ENCODE measurements at places on chromosomes 11 and 22. TPM values are rescaled to one million over a fixed set of nuclear protein-coding genes. Genes with fewer than 3 reads are reported as not detected.

- H3K27me3 ChIP-seq, result no peaks in the 10 kb centered on the region
- H3K36me3 ChIP-seq, result no peaks in the 10 kb centered on the region
- DNase-seq, result peak; percentile 78
- H3K4me1 ChIP-seq, result peaks cover 4% of the 10 kb centered on the region
- H3K27ac ChIP-seq, result peak overlapping the region; percentile 99
- H3K4me3 ChIP-seq, result peak overlapping the region; percentile 82
Measured at GRCh38 chr22:17639247-17639741, 737 bp downstream of the BCL2L13 start.

GRCh38 chr11:81286550-81286949 lies 1447.1 kb downstream of the FAM181B start:
- H3K4me1 ChIP-seq, result no peaks in the 10 kb centered on the region
- H3K27me3 ChIP-seq, result no peaks in the 10 kb centered on the region
- no peak overlapping the region for H3K27ac ChIP-seq

DNA sequence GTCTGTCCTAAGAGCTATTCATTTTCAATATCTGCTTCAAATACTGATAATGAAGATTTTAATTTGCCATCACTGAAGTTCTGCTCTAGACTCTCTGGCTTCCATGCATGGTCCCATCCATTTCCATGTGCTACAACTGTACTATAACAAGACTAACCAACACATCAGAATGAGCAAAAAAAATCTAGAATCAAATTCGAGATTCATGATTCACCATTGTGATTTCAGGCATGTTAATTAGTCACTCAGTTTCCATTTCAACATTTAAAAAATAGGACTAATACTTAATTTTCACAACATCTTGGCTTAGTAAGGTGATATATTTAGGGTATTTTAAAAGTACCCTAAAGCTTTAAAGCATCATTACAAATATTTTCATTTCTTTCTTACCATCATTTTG lies 22.8 kb downstream of the PICALM start:
- DNase-seq, result no peak
- H3K27me3 ChIP-seq, result no peaks in the 10 kb centered on the region
- no peaks in the 10 kb centered on the region for H3K36me3 ChIP-seq
- H3K4me3 ChIP-seq, result no peak overlapping the region
- peaks cover 100% of the 10 kb centered on the region for H3K4me1 ChIP-seq

DNA sequence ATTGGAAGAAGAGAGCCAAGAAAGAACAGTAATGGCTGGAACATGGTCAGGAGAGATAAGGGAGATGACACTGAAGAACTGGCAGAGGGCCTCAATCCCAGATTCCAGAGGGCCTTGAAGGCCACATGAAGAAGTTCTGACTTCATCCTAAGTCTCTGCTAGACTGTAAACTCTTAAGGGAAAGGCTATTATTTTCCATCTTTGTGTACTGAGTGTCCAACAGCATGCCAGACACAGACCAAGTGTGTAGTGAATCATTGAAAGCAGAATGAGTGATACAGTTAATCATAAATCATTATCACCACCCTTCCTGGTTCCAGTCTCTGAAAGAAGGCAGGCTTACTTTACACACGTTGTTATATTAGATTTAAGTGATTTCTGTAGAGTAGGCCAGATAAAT lies 185.3 kb upstream of the C11orf87 start:
- no peak overlapping the region for H3K4me3 ChIP-seq
- no peaks in the 10 kb centered on the region for H3K36me3 ChIP-seq
- H3K27ac ChIP-seq, result no peak overlapping the region
- no peaks in the 10 kb centered on the region for H3K4me1 ChIP-seq

Gene TMEM45B
- 24.3 TPM for total RNA-seq

Gene CCDC116
- 1.1 TPM for total RNA-seq

Gene OR52A1
- not detected for total RNA-seq

GRCh38 chr11:114031967-114032320 lies 27.6 kb upstream of the ZBTB16 start:
- DNase-seq, result no peak
- no peaks in the 10 kb centered on the region for H3K27me3 ChIP-seq
- H3K4me3 ChIP-seq, result no peak overlapping the region
- H3K36me3 ChIP-seq, result no peaks in the 10 kb centered on the region

DNA sequence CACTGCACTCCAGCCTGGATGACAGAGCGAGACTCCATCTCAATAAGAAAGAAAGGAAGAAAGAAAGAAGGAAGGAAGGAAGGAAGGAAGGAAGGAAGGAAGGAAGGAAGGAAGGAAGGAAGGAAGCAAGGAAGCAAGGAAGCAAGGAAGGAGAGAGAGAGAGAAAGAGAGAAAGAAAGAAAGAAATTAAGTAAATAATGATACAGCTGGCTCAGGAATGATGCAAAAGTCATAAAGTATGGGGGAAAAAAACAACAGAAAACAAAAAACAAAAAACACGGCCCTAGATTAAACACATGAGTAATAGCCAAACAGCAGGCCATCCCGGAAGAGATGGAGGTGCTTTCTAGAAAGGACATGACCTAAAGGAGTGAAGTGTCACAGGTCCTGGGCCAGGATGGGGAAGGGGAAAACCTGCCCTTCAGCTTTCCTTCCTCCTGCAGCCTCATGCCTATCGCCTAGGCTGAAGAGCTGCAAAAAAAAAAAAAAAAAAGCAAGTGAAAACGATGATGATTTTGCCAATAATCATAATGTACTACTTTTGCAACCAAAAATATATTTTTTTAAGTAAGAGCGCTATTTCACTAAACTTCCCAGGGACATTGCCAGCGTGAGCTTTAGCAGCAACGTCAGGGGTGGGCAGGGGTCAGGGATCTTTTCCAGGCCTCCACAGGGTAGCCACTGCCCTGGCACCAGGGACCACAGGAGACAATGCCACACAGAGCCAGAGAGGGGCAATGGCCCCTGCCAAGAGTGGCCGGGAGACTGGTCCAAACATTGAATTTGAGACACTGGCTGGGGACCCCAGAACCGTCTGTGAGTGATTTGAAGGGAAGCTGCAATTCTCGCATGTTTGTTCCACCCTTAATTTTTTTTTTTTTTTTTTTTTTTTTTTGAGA lies 28.2 kb upstream of the TMPRSS4 start:
- no peaks in the 10 kb centered on the region for H3K27me3 ChIP-seq
- H3K4me3 ChIP-seq, result no peak overlapping the region
- no peak overlapping the region for H3K27ac ChIP-seq
- H3K4me1 ChIP-seq, result peaks cover 11% of the 10 kb centered on the region
- no peak for DNase-seq
- H3K36me3 ChIP-seq, result no peaks in the 10 kb centered on the region

Gene SLC43A3
- 95.6 TPM for total RNA-seq

DNA sequence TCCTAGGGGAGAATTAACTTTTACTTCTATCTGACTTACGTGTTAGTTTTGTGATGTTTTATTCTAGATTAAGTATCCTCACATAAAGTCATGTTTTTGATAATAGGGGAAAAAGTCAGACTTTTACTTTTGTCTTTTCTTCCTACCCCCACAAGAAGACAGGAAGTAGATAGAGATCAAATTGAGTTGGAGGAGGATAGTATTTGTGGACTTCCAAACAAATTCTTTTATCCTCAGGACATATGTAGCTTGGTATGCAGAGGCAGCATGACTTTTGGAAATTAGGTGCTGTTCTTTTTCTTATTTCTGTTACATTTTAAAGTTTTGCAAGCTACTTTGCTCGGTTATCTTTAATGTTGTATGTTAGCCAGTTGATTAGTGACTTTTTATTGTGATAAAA lies 61.4 kb downstream of the MTMR3 start:
- H3K27me3 ChIP-seq, result no peaks in the 10 kb centered on the region
- DNase-seq, result no peak
- no peak overlapping the region for H3K4me3 ChIP-seq
- H3K4me1 ChIP-seq, result peaks cover 18% of the 10 kb centered on the region
- H3K36me3 ChIP-seq, result no peaks in the 10 kb centered on the region

Gene MIOX
- not detected for total RNA-seq

GRCh38 chr11:9777066-9777465 lies 113.2 kb downstream of the SWAP70 start:
- no peaks in the 10 kb centered on the region for H3K4me1 ChIP-seq
- no peak for DNase-seq
- H3K27me3 ChIP-seq, result no peaks in the 10 kb centered on the region
- no peak overlapping the region for H3K27ac ChIP-seq
- no peak overlapping the region for H3K4me3 ChIP-seq

Gene SHANK3
- total RNA-seq, result 25.1 TPM

Gene OR51E2
- not detected for total RNA-seq

GRCh38 chr11:719214-720016 lies 13.4 kb downstream of the EPS8L2 start:
- H3K4me3 ChIP-seq, result no peak overlapping the region
- no peak overlapping the region for H3K27ac ChIP-seq
- peaks cover 21% of the 10 kb centered on the region for H3K27me3 ChIP-seq

DNA sequence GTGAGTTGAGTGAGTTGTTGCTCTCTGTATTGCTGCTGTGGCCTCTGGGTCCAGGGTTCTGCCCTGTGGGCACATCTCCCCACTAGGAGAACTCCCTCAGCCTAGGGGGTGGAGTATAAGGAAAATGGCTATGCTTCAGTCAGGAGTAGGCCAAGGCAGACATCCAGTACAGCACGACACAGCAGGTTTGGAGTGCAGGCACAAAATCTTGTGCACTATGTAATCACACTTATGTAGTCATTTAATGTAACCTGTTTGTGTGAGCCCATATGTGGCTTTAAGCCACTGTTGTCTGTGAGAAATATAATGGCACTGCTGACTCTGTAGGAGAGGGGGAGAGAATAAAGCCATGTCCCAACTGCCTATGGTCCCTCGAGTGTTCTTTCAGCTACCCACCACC lies 90.1 kb downstream of the CCDC83 start:
- H3K36me3 ChIP-seq, result no peaks in the 10 kb centered on the region
- H3K4me1 ChIP-seq, result peaks cover 13% of the 10 kb centered on the region
- no peaks in the 10 kb centered on the region for H3K27me3 ChIP-seq
- no peak overlapping the region for H3K4me3 ChIP-seq

DNA sequence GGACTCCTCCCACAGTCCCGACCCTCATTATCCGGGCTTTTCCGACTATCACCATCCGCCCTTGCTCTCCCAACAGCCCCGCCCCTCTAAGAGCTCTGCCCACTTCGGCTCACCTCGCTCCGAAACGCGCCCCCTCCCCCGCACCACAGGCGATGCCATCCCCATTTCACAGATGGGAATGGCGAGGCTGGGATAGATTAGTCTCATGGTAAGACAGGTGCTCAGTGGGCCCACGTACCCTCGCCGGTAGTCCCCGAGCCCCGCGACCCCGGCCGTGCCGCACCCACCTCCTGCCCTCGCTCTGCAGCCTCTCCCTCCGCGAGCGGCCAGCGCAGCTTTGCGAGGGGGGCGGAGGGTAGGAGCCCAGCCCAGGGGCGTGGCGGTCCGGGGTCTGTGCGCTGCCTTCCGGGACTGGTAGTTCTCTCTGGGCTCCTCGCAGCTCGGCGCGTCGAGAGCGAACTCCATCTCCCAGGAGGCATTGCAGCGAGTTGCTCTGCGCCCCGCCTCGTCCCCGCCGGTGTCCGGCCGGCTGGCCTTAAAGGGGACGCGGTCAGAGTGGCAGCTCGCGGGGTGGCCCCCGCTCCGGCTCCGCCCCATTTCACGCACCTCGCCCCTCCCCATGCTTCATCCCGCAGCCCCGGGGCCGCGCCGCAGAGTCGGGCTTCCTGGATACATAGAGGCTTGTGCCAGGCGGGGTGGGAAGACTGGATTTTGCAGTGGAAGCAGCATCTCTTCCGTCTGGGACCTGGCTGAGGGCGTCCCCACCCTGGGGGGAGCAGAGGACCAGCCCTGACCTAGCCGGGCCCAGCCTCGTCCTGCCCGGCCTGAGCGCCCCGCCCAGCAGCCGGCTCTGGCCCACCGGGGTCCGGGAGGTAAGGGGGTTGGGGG lies at the start of the genes KCTD21 and USP35:
KCTD21 (minus strand) TSS at position 341 of the 888 bp plus-strand sequence. CDS start 14,072 bp downstream, outside the sequence.
USP35 (plus strand) TSS at position 634 of the 888 bp plus-strand sequence. CDS start 7,327 bp downstream, outside the sequence.
- peaks cover 55% of the 10 kb centered on the region for H3K4me1 ChIP-seq
- peak within 1 kb of the TSS; percentile 76 for H3K27ac ChIP-seq
- peak within 1 kb of the TSS; percentile 96 for H3K4me3 ChIP-seq
- H3K36me3 ChIP-seq, result no peaks in the 10 kb centered on the region

- H3K4me3 ChIP-seq, result no peak overlapping the region
- no peaks in the 10 kb centered on the region for H3K36me3 ChIP-seq
- peaks cover 41% of the 10 kb centered on the region for H3K27me3 ChIP-seq
- H3K27ac ChIP-seq, result no peak overlapping the region
Measured at GRCh38 chr22:44735518-44736428, 16.6 kb upstream of the ARHGAP8 start.

DNA sequence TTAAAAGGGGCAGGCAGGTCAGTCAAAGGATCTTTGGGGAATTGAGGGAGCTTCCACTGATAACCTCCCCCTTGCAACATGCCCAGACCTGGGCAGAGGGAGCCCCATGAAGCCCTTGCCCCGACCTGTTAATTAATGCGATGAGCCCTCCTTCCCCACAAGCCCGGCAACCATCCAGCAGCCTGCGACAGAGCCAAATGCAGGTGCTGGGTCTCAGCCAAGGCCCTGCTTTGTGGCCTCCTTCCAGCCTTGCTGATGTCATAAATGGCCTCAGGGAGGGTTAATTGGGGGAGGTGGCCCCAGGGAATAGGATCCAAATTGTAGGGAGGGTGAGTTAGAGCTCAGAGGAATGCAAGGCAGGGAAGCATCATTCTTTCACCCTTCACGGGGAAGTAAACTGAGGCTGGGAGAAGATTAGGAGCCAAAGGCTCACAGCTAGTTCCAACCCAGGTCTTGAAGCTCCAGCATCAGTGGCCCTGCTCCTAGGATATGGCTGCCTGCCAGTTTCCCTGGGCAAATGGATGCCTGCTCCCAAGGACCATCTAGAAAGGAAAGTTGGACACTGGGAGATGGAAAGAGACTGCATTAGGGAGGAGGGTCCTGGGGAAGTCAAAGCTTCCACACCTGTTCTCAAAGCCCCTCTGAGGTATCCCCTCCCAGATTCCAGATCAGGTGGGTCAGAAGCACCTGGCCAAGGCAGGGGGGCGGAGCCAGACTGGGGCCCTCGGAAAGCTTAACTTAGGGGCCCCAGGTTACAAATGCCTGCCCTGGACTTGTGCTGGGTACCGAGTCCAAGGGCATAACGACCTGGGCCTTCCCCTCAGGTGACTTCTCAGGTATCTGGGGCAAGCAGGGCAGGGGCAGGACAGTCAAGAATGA lies 34.1 kb downstream of the LMO1 start:
- no peak overlapping the region for H3K27ac ChIP-seq
- H3K4me3 ChIP-seq, result no peak overlapping the region
- no peak for DNase-seq
- H3K36me3 ChIP-seq, result no peaks in the 10 kb centered on the region

Gene TMPRSS4
- total RNA-seq, result 2.9 TPM

GRCh38 chr22:27057717-27058116 lies 400.3 kb downstream of the MIAT start:
- H3K27me3 ChIP-seq, result peaks cover 19% of the 10 kb centered on the region
- no peaks in the 10 kb centered on the region for H3K4me1 ChIP-seq
- no peaks in the 10 kb centered on the region for H3K36me3 ChIP-seq
- no peak overlapping the region for H3K27ac ChIP-seq

- H3K27ac ChIP-seq, result no peak overlapping the region
- DNase-seq, result no peak
- H3K36me3 ChIP-seq, result no peaks in the 10 kb centered on the region
- H3K4me1 ChIP-seq, result peaks cover under 1% of the 10 kb centered on the region
Measured at GRCh38 chr11:86637988-86638387, 34.4 kb downstream of the ME3 start.
